ENCODE measurements at places on chromosomes 4 and X. TPM values are rescaled to one million over a fixed set of nuclear protein-coding genes. Genes with fewer than 3 reads are reported as not detected.

The CHRDL1 gene
- total RNA-seq = 10.1 TPM

The GPM6B gene
- total RNA-seq = 2.2 TPM

The SPANXN5 gene
- total RNA-seq = not detected

- DNase-seq = no peak
Observed at GRCh38 chr4:163818673-163819072, 324.2 kb downstream of the TMA16 start.

DNA sequence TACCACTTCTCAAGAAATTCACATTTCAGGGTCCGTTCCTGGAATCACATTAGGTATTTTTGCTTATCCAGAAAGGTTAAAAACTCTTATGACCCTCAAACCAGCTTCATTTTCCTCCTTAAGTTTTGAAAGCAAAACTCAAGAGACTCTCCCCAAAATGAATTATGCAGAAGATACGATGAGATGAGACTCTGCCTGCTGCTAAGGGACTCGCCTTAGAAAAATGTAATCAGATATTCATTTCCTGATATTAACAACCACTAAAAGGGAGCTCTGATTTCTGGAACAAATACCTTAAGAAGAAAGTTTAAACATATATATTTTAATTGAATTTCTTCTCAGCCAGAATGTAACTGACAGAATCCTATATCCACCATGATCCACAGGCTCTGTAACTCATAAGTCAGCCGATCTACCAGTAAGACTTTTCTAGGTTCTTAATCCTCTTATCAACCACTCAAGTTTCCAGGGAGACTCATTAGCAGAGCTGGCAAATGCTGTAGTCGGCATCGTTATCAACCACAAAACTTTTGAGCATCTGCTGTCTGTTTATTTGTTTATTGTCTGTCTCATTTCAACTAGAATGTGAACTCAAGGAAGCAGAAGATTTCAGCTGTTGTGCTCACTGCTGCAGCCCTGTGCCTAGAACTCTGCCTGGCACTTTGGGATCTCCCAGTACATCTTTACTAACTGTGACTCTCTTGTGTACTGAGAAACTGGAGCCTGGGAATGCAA, 112.5 kb downstream of the LDB2 start:
- peak; percentile 84 for DNase-seq

GRCh38 chr4:72207196-72207595, 175.4 kb downstream of the NPFFR2 start:
- DNase-seq = no peak

DNA sequence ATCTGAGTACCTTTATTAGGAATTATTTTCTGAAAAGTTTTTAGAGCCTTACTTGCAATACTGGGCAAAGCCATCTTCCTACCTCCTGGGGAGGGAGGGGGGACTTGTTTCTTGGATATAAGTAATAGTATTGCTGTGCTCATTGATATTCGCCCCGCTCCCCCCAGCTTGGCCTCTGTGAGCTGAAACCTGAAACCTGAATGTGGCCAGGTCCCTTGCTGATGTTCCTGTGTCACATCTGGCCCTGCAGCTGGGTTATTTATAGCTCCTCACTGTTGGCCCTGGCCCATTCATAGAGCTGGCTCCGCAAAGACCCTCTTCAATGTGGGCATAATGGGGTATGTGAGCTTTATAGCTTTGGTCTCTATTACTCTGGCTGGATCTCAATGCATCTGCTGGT, 59.5 kb downstream of the FRMPD3 start:
- no peak for DNase-seq

The TLR3 gene
- total RNA-seq = 5.1 TPM

DNA sequence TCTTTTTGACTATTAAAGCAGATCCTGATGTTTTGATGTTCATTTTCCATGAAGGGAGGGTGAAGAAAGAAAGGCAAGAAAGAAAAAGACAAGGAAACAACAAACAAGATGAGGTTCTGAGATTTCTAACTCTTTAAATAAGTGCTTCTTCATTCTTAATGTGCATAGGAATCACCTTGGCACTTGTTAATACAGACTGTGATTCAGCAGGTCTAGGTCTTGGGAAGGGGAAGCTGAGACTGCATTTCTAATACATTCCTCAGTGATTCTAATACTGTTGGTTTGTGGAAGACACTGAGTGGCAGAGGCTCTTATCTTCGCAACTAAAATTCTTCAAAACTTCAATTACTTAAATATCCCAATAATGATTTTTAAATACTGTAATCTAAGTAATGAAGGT, 95.2 kb upstream of the NAP1L5 start:
- no peak for DNase-seq

DNA sequence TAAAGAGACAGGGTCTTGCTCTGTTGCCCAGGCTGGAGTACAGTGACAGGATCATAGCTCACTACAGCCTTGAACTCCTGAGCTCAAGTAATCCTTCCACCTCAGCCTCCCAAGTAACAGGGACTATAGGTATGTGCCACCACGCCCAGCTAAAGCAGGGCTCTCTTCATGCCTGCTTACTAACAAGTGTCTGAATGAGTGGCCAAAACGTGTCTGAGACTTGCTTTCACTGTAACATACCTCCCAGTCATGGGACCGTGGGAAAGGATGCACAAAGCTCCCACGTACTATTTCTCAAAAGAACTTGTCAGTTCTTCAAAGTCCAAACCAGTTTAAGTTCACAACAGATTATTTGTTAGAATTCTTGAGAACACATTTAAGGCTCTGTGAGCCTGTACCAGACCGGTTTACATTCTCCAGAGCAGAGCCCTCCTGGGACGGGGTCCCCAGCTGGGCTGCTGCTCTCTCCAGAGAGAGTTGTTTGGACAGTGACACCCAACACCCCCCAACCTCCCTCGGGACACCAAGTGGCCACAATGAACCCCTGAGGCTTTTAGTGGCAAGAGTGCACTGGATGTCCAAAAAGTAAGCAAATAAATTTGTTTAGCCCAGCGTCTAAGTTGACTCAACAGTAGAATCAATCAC, 24.1 kb downstream of the SH3KBP1 start:
- peak; percentile 8 for DNase-seq

DNA sequence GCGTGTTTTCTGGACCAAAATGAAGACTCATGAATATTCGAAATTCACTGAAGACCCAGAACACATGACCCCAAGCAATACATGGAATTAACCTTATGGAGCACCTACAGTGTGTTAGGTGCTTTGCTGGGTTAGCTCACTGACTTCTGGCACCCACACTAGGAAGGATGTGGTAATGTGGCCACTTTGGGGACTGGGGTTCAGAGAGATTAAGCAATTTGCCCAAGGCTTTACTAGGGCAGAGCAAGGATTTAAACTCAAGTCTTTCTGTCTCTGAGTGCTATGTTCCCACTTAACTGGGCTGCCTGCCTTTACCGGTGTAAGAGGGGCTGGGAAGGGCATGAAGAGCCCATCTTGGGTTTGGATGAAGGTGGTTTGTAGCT, 162.0 kb upstream of the ATP6AP2 start:
- DNase-seq = no peak

- DNase-seq = peak; percentile 65
Observed at GRCh38 chr4:84971319-84971932, 4.9 kb upstream of the WDFY3 start.

GRCh38 chr4:24517676-24518075, 66.7 kb downstream of the DHX15 start:
- no peak for DNase-seq

GRCh38 chrX:46811121-46811520, 25.7 kb upstream of the RP2 start:
- DNase-seq = no peak

DNA sequence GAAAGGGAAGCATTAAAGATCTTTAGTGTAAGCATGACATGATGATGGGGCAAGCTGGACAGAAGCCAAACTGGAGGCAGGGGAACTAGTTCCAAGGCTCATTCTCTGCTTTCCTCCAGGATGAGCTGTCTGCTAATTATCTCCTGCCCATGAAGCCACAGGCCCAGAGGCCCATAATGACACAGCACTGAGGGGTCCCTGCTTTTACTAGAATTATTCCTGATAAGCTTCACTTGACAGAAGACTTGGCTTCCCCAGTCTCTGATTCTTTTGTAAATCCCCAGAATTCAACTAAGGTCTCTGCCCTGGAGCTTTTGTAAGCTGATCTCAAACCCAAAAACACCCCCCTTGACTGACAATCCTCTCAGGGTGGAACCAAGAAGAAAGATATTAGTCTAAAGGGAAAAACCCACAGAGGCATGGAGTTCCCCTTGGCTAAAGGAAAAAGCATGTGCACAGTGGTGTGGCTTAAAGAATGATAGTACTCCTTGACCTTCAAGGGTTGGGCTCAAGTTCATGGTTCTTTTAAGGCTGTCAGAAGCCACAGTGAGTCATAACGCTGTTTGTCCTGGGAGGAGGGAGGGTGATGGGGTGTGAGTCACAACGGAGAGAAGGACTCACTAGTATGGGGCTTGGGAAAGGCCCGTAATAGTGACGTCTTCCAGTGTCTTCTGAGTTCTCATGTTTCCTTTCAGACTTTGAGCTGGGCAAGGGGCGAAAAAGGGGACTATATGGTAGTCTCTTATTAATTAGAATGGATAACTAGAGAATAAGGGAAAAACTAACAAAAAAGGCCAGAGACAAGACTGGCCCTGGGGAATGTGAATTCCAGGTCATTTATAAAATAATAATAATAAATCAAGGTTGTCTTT, 146.0 kb upstream of the CPEB2 start:
- peak; percentile 65 for DNase-seq

The DSPP gene
- total RNA-seq = 3.4 TPM

The PYURF gene
- total RNA-seq = 75.8 TPM

The CLCN4 gene
- 6.3 TPM for total RNA-seq
